ENCODE measurements at places on chromosomes 7 and 10.

- no peak for DNase-seq
These were observed 162.1 kb downstream of the TSPAN12 start for GRCh38 chr7:120695848-120696247.

DNA sequence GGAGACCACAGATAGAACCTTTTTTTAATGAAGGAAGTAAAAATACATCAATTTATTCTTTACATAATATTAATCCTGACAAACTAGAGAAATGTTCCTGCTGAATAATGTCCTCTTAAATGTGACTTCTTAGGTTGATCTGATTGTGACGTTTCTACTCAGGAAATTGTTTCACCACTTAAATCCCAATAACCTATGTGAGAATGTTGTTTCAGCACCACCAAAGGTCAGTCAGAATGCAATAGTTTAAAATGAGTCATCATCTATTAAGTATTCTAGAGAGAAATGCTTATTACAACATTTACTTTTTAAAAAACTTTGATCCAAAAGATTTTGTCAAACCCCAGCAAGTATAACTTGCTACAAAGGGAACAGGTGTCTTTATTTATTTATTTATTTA is 155.4 kb upstream of the CACNA2D1 start:
- peak; percentile 46 for DNase-seq

DNA sequence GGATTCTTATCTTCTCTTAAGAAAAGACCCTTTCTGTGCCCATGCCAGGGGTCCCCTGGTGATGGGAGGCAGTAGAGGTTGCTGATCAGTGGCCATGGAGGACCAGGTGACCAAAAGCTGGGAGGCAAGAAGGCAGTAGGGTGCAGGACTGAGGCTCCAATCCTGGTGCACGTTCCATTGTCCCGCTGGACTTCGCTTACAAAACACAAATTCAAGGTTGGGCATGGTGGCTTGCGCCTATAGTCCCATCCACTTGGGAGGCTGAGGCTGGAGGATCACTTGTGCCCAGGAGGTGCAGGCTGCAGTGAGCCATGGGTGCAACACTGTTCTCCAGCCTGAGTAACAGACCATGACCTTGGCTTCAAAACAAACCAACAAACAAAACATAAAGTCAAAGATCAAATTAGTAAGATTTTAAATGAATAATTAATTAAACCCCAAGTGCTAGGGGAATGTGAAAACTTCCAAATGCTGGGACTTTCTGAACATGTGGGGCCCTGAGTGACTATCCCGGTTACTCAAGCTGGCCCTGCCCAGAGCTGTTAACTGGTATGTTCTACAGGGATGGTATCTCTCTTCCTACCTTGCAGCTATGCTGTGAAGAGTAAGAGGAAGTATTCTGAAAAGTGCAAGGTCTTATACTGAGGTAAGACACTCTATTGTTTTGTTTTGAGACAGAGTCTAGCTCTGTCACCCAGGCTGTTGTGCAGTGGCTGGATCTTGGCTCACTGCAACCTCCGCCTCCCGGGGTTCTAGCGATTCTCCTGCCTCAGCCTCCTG is 97.6 kb downstream of the LYZL2 start:
- no peak for DNase-seq

DNA sequence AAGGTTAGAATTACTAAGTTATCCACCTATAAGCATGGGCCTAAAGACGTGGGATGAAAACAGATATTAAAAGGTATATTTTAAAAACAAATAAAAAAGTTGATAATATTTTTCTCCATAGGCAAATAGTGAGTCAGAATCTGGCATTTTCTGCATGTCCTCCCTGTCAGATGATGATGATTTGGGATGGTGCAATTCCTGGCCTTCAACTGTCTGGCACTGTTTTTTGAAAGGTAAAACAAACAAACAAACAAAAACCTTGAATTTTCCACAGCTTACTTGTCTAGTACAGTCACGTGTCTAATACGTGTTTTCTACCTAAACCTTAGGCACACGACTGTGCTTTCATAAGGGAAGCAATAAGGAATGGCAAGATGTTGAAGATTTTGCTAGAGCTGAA is 17.4 kb downstream of the HBP1 start:
- no peak for DNase-seq

DNA sequence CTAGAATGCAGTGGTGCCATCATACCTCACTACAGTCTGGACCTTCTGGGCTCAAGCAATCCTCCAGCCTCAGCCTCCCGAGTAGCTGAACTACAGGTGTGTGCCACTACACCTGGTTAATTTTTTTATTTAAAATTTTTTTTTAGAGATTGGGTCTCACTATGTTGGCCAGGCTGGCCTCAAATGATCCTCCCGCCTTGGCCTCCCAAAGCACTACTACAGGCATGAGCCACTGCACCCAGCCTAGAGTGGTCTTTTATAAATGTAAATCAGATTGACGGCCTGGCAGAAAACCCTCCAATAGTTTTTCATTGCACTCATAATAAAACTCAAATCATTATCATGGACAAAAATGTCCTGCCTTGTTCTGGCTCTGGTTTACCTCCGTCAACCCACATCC is 201.7 kb upstream of the PLXNA4 start:
- no peak for DNase-seq

DNA sequence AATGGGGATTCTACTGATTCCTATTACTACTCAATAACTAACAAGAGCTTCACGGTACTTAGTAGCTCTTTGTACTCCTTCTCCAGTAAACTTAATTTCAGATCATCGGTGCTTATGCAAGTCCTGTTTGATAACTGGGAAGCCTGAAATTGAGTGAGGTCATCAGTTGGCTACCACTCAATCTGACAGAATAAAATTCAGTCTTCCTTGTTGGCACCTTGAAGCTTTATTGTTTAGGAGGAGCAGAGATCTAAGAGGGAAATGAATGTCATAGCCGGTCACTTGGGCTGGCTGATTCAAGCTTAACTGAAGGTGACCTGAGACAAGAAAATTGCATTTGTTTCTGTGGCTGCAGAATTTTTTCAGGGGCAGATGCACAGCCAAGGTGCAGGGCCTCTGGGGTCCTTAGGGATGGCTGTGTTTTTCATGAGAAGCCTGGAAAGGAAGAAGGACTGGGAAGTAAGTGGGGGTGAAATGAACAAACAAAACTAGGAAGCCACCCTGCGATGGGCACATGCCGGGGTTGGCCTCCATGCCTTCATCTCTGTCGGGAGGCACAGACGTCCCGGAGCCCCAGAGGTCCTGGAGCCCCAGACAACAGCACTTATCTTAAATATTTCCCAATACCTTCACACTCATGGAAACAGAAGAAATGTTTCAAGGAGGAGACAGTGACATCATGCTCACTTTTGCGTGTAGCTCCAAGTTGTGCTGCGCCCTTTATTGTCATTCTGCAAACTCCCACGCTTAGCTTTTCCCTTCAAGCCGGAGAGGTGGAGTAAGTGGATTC is 85.0 kb upstream of the KIF5B start:
- DNase-seq = no peak

DNA sequence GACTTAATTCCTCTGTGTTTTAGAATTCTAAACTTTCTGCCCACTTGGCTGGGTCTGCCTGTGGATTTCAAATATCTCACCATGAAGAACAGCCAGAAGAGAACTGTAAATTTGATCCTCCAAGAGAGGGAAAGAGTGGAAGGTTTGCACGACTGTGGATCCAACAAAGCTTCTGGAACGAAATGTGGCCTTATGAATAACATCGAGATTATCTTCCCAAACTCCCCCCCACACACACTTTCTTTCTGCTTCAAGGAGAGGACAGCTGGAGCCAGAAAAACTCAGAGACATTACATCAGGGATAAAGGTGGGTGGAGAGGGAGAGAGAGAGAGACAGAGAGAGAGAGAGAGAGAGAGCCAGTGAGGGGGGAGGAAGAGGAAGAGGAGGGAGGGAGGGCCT is 570.1 kb upstream of the MGMT start:
- no peak for DNase-seq

GRCh38 chr10:76336213-76336963 is 905.0 kb downstream of the LRMDA start:
- no peak for DNase-seq

GRCh38 chr10:122251459-122252255 is 19.4 kb upstream of the BTBD16 start:
- DNase-seq = peak; percentile 42

DNA sequence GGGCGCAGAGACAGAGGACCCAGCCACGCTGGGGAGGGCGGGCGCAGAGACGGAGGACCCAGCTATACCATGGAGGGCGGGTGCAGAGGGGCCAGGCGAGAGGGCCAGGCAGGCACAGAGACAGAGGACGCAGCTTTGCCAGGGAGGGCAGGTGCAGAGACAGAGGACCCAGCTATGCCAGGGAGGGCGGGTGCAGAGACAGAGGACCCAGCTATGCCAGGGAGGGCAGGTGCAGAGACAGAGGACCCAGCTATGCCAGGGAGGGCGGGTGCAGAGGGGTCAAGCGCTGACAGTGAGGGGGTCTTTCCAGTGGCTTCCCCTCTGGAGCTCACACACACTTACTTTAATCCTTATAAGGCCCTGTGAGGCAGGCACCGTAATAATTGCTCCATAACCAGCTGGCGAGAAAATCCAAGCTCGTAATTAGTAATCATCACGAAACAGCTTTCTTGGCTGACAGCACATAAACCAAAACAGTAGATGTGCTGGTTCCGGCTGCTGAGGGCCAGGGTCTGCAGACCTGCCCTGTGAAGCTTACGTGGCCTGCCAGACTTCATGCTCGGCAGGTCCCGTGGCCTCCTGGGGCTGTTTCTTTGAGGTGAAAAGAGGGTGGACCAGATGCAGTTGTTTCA is 137.2 kb downstream of the VIPR2 start:
- no peak for DNase-seq

GRCh38 chr7:36273836-36274235 is 115.8 kb upstream of the ANLN start:
- DNase-seq = no peak

DNA sequence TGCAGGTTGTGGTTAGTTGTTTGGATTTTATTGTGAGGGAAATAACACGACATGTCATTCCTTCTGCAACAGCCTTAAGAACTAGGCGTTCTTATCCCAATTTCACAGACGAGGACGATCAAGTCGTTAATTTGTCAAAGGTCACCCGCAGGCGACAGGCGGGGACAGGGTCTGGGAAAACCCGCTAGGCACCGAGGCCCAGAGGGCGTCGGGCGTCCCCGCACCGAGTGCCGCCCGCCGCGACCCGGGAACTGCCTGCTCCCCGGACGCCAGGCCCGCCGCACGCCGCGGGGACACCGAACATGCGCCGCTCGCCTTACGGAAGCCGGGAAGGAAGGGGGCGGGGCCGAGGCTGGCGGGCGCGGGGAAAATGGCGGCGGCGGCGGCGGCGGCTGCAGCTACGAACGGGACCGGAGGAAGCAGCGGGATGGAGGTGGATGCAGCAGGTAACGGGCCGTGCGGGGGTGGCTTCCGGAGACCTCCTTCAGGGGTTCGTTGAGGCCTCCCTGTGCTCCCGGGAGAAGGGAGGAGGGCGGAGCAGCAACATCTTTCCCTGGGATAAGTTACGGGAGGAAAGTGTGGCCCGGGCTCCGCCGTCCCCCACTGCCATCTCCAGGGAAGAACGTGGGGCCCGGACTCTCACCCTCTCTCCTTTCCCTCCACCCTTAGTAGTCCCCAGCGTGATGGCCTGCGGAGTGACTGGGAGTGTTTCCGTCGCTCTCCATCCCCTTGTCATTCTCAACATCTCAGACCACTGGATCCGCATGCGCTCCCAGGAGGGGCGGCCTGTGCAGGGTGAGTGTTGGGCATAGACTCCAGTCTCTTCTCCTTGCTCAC is at the start of gene COPS6:
COPS6 (plus strand) TSS at position 349 of the 837 bp plus-strand sequence; CDS start at position 371, 22 bp downstream.
- peak; percentile 92 for DNase-seq

DNA sequence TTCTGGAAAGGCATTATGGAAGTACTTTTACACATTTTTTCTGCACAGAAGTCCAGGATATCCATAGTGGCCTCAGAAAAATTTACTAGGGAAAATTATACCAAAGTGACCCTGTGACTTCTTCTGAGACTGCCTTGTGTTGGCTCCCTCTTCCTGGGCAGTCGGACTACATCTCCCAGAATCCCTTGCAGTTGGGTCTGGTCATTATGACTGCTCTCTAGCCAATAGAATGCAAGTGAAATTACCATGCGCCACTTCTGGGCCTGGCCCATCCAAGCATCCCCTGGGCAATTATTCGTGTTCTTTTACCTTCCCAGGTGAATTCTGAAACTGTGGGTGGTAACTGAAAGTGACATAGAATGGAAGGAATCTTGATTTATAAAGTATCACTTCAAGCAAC is 430.9 kb downstream of the ACTR3B start:
- no peak for DNase-seq

DNA sequence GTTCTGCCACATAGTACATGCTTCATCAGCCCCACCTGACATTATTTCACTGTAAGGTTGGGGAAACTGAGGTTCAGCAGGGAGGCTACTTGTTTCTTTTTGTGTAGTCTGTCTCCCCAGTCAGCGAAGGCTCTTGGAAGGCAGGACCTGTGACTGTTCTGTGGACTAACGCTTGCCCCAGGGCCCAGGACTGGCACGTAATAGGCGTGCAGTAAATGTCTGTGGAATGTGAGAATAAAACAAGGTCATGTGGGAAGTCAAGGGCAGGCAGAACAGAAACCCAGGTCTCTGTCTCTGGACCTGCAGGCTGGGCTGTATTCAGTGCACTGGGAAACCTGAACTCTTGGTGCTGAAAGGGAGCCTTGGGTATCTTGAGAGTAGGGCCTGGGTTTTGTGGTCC is 168.7 kb downstream of the RPS24 start:
- DNase-seq = no peak

GRCh38 chr7:33904681-33905388 is 504 bp upstream of the BMPER start:
- DNase-seq = peak; percentile 79

GRCh38 chr10:81251457-81252115 is 623.4 kb upstream of the NRG3 start:
- no peak for DNase-seq

DNA sequence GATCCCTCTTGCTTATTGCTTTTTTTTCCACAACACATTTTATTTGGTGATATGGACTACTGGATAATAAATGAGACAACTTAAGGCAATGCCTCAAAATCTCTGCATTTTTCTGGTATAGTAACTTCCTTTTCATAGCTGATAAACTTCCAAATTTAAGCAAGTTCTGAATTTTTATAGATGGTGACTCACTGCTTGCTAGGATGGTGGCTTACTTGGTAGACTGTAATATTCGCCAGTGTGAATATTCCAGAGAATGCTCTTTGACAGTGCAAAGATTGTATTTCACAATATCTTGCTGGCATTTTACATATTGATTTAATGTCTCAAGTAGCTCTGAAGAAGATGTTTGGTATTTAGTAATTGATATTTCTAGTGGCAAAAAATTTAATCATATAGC is 472.4 kb downstream of the TFEC start:
- DNase-seq = no peak

DNA sequence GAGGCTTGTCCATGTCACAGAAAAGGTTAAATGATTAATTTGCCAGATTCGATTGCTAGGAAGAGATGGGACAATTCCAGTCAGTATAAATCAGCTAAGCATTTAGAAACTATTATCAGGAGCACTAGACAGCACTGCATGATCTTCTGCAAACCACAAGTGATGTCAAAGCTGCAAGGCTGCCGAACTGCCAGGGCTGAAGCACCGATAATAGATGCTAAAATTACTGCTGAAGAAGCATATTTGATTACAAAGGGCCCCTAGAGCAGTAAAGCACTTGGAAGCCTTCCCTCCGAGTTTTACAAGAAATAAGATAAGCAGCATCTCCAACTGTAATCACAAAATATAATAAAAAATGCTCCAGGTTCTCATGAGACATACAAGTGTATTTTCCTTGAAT is 40.6 kb downstream of the RNLS start:
- no peak for DNase-seq

- DNase-seq = no peak
These were observed 451.2 kb downstream of the SEMA3D start for GRCh38 chr7:84735677-84736076.

- DNase-seq = no peak
These were observed 301.3 kb upstream of the NFE2L3 start for GRCh38 chr7:25850735-25851134.

GRCh38 chr10:452512-453426 is 236.7 kb downstream of the DIP2C start:
- peak; percentile 46 for DNase-seq

Data from astrocyte of the hippocampus (primary cell).